ENCODE measurements at places on chromosomes 16 and 17.

- peak; percentile 34 for DNase-seq
Measured at GRCh38 chr17:77089124-77089490, 51.7 kb upstream of the SEC14L1 start.

DNA sequence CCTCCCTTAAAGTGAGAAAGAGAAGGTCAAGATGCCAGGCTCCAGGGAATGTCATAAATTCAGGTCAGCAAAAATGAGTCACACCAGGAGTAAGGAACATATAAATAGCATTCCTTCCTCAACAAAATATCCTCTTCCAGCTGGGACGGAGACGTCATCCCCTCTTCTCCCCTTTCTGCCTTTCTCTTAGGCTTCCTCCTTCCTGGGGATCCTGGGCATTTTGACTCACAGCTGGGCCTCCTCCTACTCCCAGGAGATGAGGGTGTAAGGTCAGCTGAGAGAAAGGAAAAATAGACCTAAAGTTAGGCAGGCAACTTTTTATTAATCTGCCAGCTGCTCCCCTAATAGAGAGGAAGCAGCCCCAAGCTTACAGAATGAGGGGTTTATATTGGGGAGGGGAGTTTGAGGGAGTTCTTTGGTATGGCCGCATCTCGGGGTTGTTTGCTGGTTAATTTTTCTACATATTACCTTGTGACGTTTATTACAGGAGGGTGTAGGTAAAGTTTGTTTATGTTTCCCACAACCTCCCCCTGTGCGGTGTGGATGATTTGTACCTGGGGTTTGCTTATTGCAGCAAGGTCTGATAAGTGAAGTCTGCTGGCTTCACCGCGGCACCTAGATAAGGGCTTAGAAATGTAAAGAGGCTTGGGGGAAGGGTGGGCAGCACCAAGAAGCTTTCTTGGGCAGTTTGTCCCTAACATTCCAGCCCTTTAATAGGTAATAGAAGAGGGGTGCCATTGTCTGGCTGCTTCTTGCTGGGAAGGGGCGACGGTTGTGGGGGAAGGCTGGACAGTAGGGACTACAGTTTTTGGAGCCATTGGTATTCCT, 7.1 kb upstream of the ZNF747 start:
- DNase-seq = peak; percentile 52

GRCh38 chr16:14018851-14019250, 52.3 kb upstream of the MRTFB start:
- DNase-seq = no peak

- no peak for DNase-seq
Measured at GRCh38 chr17:42361781-42362186, 26.5 kb downstream of the STAT3 start.

GRCh38 chr16:27239026-27239425, 29.5 kb downstream of the NSMCE1 start:
- DNase-seq = no peak

DNA sequence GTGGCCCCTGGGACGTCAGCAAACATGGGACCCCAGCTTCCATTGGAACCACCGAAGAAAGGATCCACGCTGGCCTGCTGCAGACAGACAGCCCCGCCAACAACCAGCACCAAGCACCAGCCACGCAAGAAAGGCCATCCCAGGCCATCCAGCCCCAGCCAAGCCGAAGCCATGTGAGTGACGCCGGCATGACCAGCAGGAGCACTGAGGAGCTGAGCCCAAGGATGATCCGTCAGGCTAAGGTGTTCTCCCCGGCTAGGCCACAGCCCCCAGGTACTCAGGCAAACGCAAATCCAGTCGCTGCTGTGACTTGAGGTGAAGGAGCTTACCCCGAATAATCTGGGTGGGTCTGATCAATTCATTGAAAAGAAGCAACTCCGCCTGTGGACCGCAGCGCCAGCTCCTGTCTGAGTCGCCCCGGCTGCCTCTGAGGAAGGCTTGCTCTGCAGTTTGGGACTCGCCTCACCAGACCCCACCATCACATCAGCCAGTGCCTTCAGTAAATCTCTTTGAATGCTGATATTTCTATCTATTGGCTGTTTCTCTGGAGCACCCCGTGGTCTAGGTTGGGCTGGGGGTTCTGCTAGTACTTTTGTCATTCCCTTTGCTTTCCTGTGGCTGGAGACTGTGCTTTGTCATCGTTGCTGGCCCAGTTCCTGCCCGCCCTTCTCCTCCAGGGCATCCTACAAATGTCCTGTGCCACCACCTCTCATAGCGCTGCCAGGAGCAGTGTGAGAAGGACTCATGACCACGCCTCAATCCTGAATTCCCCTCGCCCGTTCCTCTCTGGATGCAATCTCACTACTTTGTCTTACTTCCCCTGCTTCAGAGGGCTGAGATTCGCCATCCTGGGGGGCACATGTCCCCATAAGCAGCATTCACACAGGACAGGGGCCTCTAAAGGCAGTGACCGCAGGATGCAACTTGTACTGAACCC, 8.1 kb upstream of the CBX2 start:
- DNase-seq = no peak

- DNase-seq = no peak
Measured at GRCh38 chr17:54680410-54680809, 220.2 kb upstream of the TOM1L1 start.

GRCh38 chr16:81711657-81712319, 67.3 kb upstream of the PLCG2 start:
- DNase-seq = peak; percentile 95

- DNase-seq = no peak
Measured at GRCh38 chr17:70773258-70773657, 603.9 kb downstream of the KCNJ2 start.

DNA sequence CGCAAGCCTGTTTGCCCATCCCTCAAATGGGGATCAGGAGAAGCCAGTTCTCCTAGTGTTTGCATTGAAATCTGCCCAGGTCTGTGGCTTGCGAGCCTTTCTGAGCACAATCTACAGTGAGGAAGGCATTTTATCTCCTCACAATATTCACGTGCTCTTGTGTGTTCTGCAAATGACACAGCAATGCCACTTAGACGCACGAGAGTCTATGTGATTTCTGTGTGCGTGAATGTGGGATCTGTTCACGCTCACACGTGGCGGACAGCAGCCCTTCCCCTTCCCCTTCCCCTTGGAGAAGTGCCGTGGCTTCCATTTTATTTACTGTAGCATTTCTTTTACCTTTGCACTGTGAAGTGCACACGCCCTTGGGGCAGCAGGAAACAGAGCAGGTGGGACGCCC, 17.7 kb upstream of the CBFA2T3 start:
- no peak for DNase-seq

DNA sequence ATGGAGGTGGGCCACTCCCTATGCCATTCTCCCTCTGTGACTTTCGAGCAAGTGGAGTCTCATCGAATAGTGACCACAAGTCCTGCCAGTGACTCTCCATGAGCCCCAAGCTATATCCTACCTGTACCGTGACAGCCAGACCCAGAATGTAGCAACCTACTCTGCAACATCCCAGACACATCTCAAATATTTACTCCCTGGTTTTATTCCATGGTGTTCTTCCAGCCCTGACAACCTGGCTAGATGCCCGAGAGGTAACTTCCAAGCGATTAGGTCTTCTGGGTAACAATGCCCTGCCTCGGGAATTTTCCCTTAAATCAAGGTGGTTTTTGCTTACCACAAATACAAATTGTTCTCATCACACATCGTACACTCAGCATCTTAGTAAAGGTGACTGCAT, 211.7 kb downstream of the ZFHX3 start:
- no peak for DNase-seq

All from ELR (cell line).